H1 (cell line): ENCODE measurements at places on chromosomes 16 and 17. TPM values are rescaled to one million over a fixed set of nuclear protein-coding genes. Genes with fewer than 3 reads are reported as not detected.

Gene APOBR
- total RNA-seq: not detected in 2 replicates

DNA sequence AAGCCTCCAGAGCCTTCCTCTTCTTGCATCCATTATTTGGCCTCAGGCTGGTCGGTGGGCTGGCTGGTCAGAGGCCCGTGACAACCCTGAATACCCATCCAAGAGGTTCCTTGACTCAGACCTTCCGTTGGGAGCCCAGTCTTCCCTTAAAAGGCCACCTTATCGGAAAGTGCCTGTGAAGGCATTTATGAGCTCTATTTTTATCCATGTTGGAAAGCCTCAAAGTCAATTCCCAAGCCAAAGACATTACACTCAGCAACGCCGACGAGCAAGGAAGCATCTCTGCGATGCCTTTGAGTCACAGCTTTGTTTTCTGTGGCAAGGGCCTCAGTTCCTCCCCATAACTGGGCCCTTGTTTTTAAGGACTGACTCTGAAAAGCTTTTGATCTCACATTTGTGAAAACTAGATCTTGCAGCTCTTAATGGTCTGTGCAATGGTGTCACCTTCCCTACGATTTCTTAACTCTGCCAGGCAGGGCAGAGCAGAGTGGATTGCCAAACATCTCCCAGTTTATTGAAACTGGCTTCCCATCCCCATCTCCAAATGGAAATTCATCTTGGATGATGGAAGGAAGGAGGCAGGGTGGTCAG is 13.3 kb upstream of the SPOP start:
- no peaks in the 10 kb centered on the region; the same call in 1 of the 2 replicates for H3K4me1 ChIP-seq
- no peaks in the 10 kb centered on the region; the same call in 1 of the 2 replicates for H3K27me3 ChIP-seq
- no peak overlapping the region for H3K27ac ChIP-seq
- H3K36me3 ChIP-seq: no peaks in the 10 kb centered on the region
- no peak for DNase-seq
- H3K4me3 ChIP-seq: no peak overlapping the region

Gene TAC4
- not detected in 2 replicates for total RNA-seq

DNA sequence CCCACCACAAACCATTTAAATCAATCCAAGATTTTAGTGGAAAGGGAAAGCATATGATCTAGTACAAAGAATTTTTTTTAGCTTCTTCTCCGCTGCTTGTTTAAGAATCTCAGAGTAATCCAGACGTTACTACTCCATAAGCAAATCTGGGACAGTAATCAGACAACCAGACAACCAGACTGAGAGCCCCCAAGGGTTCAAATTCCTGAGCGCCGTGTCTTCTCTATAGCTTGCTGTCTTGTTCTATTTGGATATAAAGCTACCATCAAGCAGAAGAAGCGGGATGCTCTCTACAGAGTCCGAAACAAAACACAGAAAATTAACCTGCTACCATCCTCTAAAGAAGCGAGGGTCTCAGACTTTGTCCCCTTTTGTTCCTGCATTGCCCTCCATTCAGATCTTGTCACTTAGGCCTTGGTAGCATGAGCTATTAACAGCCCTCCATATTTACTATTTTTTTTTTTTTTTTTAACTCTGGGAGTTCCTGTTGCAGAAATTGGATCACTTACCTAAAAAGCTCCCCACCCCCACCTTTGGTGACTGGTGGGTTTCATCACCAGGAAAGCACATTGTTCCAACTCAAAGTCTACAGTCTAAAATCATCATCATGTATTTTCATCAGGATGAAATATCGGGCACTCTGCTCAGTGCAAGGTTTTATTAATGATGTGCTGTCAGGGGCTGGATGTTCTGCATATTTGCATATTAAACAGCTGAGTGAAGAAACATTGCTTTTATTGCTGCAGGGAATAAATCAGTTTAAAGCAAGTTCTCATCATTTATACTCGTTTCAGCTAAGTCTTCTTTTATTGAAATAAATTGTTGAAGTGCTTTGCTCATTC is 576.7 kb downstream of the WWOX start:
- no peaks in the 10 kb centered on the region for H3K36me3 ChIP-seq
- no peak for DNase-seq
- no peaks in the 10 kb centered on the region for H3K27me3 ChIP-seq
- no peak overlapping the region for H3K4me3 ChIP-seq
- H3K27ac ChIP-seq: no peak overlapping the region

- no peaks in the 10 kb centered on the region for H3K4me1 ChIP-seq
- H3K27ac ChIP-seq: no peak overlapping the region
- H3K36me3 ChIP-seq: no peaks in the 10 kb centered on the region
- no peak for DNase-seq
Observed at GRCh38 chr16:9917691-9918090, 264.5 kb downstream of the GRIN2A start.

GRCh38 chr16:85857406-85857805 is 41.6 kb upstream of the IRF8 start:
- H3K4me1 ChIP-seq: no peaks in the 10 kb centered on the region
- no peak overlapping the region for H3K4me3 ChIP-seq
- H3K27me3 ChIP-seq: no peaks in the 10 kb centered on the region
- no peak overlapping the region for H3K27ac ChIP-seq
- DNase-seq: no peak
- H3K36me3 ChIP-seq: no peaks in the 10 kb centered on the region

DNA sequence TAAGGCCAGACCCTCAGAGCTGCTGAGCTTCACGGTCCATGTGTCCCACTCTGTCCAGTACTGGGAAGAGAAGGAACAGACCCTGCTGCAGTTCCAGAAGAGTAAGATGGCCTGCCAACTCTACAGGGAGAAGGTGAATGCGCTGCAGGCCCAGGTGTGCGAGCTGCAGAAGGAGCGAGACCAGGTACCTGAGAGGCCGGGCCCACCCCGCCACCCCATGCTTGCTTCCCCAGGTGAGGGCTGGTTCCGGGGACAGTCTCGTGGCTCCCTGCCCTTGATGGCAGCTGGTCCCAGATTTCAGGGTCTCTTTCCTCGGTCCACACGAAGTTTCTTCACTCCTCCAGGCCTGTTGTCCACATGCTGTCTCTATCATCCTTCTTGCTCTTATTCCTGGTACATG is 20.9 kb downstream of the CARD14 start:
- no peaks in the 10 kb centered on the region for H3K4me1 ChIP-seq
- H3K4me3 ChIP-seq: no peak overlapping the region
- no peak overlapping the region for H3K27ac ChIP-seq
- no peaks in the 10 kb centered on the region for H3K27me3 ChIP-seq
- DNase-seq: no peak
- no peaks in the 10 kb centered on the region for H3K36me3 ChIP-seq

GRCh38 chr16:63287401-63287800 is 1251.2 kb upstream of the CDH8 start:
- no peak overlapping the region for H3K4me3 ChIP-seq
- H3K4me1 ChIP-seq: no peaks in the 10 kb centered on the region
- H3K27me3 ChIP-seq: no peaks in the 10 kb centered on the region
- DNase-seq: no peak
- H3K27ac ChIP-seq: no peak overlapping the region

DNA sequence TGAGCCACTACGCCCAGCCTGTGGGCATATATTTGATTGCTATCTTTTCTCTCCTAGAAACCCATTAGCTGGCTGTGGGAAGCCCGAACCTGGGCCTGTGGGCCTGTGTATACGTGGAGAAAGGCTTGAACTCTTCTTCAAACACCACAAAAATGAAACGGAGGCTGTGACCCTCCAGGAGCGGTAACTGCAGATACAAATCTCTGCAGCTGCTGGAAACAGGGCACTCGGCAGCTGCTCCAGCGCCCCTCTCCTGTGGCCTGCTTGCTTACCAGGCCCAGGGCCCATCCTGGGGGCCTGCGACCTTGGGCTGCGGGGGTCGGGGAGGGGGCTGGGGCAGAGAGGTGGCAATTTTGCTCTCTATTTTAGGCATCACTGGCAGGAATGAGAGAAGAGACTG is 28.0 kb upstream of the MTSS2 start:
- peaks cover 36% of the 10 kb centered on the region for H3K4me1 ChIP-seq
- H3K27me3 ChIP-seq: no peaks in the 10 kb centered on the region
- DNase-seq: no peak
- H3K27ac ChIP-seq: no peak overlapping the region
- H3K4me3 ChIP-seq: no peak overlapping the region
- no peaks in the 10 kb centered on the region for H3K36me3 ChIP-seq

DNA sequence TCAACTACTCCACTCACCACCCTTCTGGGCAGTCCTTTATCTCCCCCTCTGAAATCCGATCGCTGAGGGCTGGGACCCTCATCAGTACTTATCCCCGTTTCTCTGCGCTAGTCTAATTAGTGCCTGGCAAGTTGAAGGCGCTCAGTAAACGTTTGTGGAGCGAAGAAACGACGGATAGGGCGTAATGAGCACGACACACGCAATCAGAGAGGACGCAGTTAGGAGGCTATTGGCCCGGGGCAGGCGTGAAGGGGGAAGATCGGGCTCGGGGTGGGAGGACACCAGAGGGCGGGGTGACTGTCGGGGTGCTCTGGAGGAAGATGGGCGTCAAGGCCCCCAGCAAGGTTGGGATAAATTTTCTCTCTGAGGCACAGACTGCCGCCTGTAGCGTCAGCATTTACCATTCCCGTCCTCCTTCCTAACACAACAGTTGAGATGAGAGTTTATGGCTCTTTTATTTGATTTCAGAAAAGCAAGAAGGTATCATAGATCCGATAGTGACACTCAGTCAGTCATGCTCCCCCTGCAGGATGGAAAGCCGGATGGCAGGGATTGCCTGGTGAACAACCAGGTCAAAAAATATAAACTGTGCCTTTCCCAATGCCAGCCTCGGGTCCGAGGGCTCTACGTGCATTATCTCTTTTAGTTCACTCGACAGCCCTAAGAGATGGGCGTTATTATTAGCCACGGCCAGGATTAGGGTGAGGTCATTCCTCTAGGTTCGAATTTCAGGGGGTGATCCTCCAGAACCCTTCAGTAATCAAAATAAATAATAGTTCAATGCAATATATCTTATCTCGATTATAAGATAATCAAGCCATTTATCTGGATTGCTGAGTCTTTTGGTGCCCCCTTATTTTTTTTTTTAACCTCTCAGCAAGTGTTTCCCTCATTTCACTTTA is 9.5 kb upstream of the ARL4D start:
- H3K36me3 ChIP-seq: no peaks in the 10 kb centered on the region

DNA sequence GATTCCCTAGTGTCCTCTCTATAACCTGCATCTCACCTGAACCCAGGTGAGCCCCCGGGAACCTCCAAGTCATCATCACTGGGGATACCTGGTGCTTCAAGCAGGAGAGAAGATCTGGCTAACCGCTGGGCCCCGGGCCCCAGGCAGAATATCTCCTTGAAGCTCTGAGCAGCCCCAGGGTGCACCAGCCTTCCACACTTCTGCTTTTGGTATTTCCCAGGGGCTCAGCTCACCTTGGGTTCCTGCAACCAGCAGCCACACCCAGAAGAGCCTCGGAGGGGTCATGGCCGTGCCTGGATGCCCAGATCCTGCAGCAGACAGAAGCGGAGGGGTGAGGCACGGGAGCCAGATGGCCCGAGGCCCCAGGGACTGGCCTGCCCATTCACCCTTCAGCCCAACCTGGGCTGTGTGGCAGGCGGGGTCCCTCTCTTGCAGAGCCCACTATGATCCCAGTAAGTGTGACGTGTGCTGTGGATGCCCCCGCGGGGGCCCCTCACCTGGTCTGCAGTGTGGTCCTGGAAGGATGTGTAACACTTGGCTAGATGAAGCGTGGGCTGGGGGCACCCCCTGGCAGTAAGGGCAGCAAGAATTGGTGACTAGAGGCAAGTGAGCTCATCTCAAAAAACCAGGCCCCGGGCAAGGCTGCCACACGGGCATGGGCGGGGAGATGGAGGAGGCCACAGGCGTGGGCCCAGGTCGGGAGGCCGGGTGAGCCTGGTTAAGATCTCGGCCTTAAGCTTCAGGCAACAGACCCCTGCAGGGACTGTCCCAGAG is 2.6 kb downstream of the LGALS3BP start:
- no peak for DNase-seq
- no peaks in the 10 kb centered on the region for H3K27me3 ChIP-seq
- H3K36me3 ChIP-seq: no peaks in the 10 kb centered on the region; the same call in 1 of the 2 replicates

Gene ODAD4
- 1.3 TPM in 2 replicates for total RNA-seq

Gene TTYH2
- total RNA-seq: 3.2 and 3.7 TPM in 2 replicates

Gene ANKRD13B
- total RNA-seq: 41.0 and 48.5 TPM in 2 replicates

Gene SLC6A2
- total RNA-seq: 0.40 TPM in 1 of 2 replicates, not detected in the other

- H3K4me3 ChIP-seq: peak overlapping the region; percentile 74
- no peaks in the 10 kb centered on the region for H3K27me3 ChIP-seq
- H3K27ac ChIP-seq: no peak overlapping the region
- H3K36me3 ChIP-seq: peaks cover 19% of the 10 kb centered on the region; the same call in 1 of the 2 replicates
Observed at GRCh38 chr16:3019594-3020246, 448 bp upstream of the TNFRSF12A start.

DNA sequence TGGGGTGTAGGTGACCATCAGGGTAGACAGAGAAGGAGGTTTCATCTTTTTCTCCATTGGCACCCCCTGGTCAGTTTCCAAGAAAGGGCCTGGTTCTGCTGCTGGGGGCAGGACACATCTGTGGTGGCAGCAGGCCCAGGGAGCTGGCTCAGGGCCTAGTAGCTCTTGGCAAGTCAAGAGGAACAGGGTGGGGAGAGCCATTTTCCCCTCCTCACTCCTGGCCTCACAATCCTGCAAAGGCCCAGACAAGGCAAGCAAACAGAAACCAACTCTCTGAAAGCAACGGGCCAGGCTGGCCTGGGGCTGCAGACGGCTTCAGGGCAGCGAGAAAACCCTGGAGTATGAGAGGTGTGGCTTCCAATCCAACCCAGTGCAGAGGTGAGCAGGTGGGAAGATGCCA is 192.9 kb upstream of the DYNLRB2 start:
- peak; percentile 14 for DNase-seq
- H3K36me3 ChIP-seq: no peaks in the 10 kb centered on the region
- H3K27ac ChIP-seq: no peak overlapping the region
- H3K4me1 ChIP-seq: no peaks in the 10 kb centered on the region
- H3K27me3 ChIP-seq: no peaks in the 10 kb centered on the region
- H3K4me3 ChIP-seq: no peak overlapping the region
